AG04450 (cell line): ENCODE measurements at places on chromosomes 5 and 9.

DNA sequence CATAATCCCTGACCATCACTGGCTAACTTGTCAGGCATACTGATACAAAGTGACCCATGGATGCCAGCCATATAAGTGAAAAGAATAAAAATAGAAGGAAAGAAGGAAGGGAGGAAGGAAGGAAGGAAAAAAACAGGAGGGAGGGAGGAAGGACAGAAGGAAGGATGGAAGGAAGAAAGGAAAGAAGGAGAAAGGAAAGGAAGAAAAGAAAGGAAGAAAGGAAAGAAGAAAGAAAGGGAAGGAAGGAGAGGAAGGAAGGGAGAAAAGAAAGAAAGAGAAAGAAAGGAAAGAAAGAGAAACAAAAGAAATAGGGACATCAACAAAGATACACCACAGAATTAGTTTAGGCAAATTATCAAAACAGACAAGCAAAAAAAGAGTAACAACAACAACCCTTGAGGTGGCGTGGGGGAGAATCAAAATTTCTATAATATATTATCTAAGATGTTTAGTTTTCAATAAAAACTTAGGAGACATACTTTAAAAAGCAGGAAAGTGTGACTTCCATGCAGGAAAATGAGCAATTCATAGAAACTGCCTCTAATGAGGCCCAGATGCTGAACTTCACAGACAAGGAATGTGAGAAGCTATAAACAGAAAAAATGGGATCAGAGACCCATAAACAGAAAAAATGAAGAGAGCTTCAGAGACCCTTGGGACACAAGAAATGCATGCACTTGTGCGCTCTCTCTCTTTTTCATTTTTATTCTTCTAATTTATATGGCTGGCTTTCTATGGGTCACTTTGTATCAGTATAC lies 96.1 kb upstream of the NFIL3 start:
- no peak for DNase-seq

DNA sequence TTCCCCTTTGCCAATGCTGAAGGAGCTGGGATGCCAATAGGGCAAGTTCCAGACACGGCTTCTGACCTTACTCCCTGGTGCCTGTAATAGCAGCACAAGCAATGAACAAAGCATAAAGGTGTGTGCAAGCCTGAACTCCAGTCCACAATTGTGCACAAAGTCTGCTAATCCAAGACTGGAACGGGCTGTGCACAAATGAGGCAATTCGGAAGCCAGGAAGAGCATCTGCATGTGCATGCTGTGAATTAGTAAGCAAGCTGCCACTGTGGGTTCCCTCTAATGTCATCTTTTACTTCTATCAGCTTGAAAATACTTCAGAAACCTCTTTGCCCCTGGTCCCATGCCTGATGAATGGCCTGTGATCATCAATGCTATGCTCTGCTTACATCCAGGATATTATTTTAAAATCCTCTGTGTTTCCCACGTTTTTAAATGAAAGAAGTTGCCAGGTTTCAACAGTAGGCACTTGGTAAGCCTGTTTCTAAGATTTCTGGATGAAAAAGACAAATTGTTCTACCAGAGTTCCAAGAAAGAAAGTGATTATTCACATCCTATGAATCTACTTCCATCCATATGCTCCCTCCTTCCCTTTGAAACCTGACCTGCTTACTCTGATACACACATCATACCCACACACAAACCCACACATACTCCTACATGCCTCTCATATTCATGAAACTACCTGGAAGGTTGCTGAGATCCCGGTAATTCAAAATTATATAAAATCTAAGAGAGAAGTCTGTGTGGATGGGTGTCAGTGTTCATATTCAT lies 165.7 kb downstream of the KCTD16 start:
- DNase-seq: no peak

GRCh38 chr9:2907411-2907810 lies 63.5 kb upstream of the PUM3 start:
- DNase-seq: no peak

GRCh38 chr9:16679327-16679821 lies 191.1 kb downstream of the BNC2 start:
- no peak for DNase-seq

DNA sequence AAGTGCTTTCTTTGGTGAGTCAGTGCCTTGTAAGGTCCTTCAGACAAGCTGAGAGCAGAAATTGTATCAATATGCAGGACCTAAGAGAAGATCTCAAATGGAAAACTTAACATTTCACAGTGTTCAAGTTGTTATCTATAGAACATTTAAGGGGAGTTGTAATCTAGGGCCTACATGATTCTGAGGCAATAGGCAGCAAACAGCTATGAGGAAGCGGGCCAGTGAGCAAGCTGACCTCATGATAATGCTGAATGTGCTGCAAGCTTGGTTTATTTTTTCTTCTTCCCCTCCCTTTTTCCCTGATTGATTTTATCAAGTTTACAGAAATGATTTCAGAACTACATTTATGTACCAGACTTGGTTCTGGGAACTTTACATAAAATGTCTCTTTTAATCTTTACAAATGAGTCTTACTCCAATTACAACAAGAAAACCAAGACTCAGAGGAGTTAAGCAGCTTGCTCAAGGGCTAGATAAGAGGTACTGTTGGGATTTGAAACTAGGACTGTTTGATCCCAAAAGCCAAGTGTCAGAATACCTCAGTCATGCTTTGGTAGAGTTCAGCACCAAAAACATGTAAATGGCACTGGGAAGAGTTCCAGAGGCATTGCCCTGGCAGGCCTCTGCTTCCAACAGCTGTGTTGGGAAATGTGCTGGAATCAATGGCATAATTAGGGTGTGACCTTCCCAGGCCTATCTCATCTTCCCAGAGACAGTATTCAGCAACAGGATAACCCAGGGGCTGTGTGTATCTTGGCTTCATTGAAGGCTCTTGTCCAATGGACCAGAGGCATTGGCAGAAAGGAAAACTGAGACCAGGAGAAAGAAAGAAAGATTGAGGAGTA lies 130.1 kb downstream of the LRRC70 start:
- no peak for DNase-seq
